ENCODE measurements at places on chromosomes 4 and X.

- no peak for DNase-seq
Measured at GRCh38 chr4:33425936-33426335, 2705.8 kb downstream of the PCDH7 start.

GRCh38 chr4:79788884-79789283 is 284.1 kb downstream of the ANTXR2 start:
- no peak for DNase-seq

GRCh38 chrX:70025464-70025863 is 24.3 kb downstream of the AWAT2 start:
- no peak for DNase-seq

- DNase-seq: no peak
Measured at GRCh38 chr4:22514481-22514880, 1.4 kb downstream of the ADGRA3 start.

DNA sequence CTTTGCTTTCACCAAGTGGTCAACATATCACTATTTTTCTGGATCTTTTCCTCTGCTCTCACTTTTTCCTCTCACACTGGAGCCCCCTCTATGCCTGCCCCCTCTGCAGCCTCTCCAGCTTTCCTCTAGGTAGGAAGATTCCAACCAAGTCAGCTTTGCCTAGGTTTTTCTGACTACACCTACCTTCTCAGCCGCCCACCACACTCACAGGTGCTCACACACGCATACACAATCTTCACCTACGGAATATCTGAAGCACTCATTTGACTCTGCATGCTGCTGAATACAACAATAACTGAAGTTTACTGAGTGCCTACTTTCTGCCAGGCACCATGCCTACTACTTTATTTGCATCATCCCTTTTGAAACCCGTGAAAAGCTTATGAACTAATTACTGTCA is 328.0 kb downstream of the PPP3CA start:
- DNase-seq: no peak

DNA sequence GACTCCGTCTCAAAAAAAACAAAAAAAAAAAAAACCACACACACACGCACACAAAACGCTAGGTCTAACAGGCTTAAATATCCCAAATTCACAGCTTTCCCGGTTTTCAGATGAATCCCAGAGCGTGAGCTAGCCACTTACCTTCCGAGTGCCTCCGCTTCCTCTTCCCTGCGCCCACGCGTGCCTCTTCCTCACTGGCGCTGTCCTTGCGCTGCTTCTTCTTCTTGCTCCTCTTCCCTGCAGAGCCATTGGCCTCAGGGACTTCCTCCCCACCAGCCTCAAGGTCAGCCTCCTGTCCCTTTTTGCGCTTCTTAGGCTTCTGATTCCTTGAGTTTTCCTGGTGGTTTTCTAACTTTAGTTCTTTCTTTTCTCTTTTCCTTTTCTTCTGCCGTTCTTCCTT is 15.7 kb downstream of the LYAR start:
- DNase-seq: no peak

- no peak for DNase-seq
Measured at GRCh38 chrX:68652326-68653170, 5.1 kb downstream of the STARD8 start.

DNA sequence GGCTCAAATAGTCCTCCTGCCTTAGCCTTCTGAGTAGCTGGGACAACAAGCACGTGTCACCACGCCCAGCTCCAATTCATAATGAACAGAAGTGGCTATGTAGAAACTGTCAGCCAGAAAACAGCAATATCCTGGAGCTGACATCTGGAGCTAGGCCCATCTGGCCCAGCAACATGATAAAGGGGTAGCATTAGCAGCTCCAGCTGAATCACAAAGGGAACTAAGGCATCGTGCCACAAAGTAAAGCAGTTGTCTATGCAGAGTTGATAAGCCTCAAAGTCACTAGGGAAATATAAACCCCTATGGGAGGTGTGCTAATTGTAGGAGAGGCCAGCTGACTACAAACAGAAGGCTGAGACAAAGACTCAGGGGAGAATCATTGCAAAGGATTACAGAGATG is 270.5 kb upstream of the GPC4 start:
- no peak for DNase-seq

DNA sequence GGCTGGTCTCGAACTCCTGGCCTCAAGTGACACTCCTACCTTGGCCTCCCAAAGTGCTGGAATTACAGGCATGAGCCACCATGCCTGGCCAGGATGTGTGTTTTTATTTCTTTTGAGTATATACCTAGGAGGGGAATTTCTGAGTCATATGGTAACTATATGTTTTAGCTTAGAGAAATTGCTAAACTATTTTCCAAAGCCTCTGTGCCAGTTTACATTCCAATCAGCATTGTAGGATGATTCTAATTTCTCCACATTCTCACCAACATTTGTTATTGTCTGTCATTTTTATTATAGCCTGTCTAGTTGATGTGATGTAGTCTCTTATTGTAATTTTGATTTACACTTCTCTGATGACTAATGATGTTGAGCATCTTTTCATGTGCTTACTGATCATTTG is 1576.0 kb downstream of the RPA4 start:
- DNase-seq: no peak

DNA sequence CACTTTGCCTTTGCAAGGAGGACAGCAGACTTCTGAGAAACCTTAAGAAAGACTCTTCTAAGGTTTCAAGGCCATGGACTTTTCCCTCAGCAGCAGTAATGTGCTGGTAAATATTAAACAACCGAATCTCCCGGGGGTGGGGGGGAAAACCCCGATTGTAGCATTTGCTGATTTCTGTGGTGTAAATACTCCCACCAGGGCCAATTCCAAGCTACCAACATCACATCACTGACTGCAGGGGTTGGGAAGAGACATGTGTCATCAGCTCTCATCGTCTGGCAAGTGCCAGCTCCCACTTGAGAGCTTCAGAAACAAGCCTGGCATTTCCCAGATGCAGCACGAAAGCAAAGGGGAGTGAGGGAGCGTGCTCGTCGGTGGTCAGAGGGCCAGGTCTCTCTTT is 101.2 kb downstream of the BCOR start:
- no peak for DNase-seq

DNA sequence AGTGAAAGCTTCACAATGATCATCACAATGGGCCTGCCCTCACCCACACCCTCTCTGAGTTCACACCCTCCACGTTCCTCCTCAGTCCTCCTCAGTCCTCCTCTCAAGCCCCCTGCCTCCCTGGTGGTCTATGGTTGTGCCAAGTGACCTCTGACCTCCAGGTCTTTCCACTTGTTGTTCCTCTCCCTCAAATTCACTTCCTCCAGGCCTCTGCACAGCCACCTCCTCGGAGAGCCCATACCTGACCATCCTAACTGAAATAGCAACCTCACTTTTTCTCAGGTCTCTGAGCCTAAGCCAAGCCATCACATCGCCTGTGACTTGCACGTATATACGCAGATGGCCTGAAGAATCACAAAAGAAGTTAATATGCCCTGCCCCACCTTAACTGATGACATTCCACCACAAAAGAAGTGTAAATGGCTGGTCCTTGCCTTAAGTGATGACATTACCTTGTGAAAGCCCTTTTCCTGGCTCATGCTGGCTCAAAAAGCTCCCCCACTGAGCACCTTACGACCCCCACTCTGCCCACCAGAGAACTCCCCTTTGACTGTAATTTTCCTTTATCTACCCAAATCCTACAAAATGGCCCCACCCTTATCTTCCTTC is 293.4 kb upstream of the TENM3 start:
- no peak for DNase-seq

DNA sequence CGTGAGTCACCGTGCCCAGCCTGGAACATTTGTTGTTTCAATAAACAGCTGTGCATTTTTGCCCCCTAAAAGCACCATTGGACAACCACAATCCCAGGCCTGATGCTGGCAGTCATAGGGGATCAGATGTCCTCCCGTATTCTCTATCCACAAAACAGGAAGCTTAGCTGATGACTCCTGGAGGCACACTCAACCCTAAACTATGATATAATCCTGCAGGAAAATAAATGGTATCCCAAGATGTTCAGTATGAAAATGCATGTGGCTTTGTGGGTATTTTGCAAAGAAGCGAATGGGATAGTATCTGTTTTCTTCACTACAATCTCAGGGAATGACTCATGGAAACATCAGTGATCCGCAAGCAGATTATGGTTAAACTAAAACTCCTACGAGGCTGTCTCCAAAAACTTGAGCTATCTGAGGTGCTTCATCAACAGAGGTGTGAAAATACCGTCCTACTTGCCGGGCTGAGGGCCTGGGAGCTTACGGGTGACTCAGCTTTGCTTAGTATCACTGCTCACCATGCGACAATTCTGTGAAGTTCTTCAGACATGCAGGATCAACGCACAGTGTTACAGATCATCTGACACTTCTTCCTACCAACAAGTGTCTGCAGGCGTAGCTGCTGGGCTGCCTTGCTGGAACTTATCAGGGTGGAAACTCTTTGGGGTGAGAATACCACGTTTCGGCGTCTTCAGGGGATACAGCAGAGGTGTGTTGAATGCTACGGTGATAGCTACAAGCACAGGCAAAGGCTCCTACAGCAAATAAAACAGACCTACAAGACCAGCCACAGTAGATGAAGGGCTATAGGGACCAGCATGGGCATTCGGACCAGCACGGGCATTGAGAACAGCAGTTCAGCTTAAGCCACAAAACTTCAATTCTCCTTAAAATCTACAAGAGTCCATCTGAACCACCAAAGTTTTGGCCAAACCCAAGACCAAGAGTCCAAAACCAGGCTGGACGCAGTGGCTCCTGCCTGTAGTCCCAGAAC is 148.5 kb downstream of the DHRSX start:
- DNase-seq: no peak

DNA sequence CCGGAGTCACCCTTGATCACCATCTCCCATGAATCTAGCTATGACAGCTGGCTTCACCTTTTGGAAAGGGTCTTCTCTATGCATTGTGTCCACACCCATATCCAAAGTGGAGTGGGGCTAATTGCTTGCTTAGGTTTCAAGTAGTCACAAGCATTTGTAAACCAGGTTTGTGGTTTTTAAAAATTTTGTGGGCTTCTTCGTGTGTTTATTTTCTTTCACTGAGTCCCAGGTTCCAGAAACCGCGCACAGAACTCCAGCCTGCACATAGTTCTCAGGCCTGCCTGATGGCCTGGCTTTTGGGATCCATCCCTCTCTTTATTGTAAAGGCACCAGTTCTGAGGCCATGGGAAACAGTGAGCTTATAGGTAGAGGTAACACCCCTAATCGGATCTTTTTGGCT is 70.2 kb upstream of the TLR3 start:
- DNase-seq: no peak

GRCh38 chrX:109830704-109831206 is 97.7 kb upstream of the ACSL4 start:
- DNase-seq: no peak

DNA sequence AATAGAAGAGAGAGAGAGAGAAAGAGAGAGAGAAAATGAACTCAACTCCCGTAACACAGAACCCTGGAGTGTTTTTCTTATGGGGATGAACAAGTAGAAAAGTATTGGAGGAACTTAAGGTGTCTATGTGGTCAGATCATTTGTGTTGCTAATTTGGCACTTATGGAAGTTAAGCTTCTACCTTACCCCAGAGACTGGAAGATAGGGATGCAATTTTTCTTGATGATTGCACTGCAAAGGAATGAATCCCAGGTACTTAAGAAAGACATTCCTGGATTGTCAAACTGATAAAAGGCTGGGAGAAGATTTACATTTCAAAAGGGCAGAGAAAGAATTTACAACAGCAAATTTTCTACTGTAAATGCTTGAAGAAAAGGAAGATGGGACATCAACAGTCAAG is 57.2 kb downstream of the MAP9 start:
- DNase-seq: no peak

- no peak for DNase-seq
Measured at GRCh38 chr4:128068918-128069317, 7.8 kb downstream of the LARP1B start.

GRCh38 chr4:122758033-122758432 is 25.5 kb downstream of the BBS12 start:
- no peak for DNase-seq

DNA sequence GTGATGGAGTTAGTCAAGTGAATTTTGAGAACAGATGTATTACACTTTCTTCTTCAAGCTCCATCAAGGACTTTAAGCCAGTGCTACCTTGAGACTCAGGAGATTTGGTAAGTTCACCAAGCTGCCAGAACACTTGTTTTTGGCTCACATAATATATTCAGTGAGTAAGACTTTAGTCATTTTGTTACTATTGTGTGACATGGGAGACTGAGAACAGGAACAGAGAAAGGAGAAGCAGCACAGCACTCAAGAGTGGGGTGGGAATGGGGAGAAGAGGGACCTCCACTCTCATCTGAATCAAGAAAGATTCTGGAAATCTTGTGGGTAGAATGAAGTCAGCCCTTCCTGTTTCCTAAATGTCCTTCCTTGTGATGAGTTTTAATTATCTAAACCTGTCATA is 87.3 kb upstream of the TET2 start:
- no peak for DNase-seq

- no peak for DNase-seq
Measured at GRCh38 chr4:146398404-146398803, 123.3 kb downstream of the SLC10A7 start.

GRCh38 chrX:31563792-31564191 is 492.0 kb upstream of the FTHL17 start:
- DNase-seq: no peak

DNA sequence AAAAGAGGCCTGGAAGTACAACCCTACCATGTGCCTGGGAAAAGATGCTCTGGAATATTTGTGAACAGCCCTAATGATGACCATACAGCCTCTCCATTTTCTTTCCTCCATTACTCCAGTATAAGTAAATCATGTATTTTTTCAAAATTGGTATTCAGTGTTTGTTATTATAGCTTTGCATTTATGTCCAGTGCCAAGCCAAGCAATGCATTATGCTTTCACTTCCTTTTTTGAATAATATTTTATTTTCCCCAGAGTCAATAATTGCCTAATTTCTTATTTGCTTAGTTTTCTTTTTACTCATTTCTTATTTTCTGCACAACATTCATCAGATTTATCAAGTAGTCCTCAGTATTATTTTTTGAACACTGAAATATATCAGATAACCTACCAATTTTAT is 49.3 kb upstream of the EOLA2 start:
- DNase-seq: no peak

- DNase-seq: no peak
Measured at GRCh38 chr4:169210504-169211118, 60.1 kb downstream of the SH3RF1 start.

GRCh38 chr4:112770114-112770513 is 133.2 kb downstream of the LARP7 start:
- no peak for DNase-seq

DNA sequence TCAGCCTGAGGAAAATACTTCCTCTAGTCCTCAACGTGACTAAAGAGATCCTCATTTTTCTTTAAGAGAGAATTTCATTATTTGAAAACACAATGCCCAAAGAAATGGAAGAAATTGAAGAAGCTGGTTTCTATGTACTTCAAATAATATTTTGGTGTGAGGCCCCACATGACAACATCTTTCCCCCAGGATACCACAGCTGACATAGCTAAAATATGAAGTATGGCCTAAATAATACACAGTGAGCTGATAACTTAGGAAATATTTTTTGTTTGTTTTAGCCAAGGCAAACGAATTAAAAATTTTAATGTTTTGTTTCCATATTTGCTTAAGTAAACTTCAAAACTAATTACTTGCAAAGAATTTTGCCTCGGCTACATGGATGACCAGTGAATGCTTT is 149.2 kb downstream of the CBR4 start:
- no peak for DNase-seq

All from activated T-cell treated with anti-CD3 and anti-CD28 coated beads for 4 hours (primary cell).